ENCODE measurements at places on chromosomes 12 and 14. TPM values are rescaled to one million over a fixed set of nuclear protein-coding genes. Genes with fewer than 3 reads are reported as not detected.

Gene ITPK1
- total RNA-seq, result 49.6 TPM

Gene GPR135
- total RNA-seq, result 6.4 TPM

Gene PZP
- not detected for total RNA-seq

Gene TMEM119
- 34.6 TPM for total RNA-seq

Gene GUCY2C
- 0.74 TPM for total RNA-seq

Gene OASL
- total RNA-seq, result 0.98 TPM

Gene KLHL33
- 1.2 TPM for total RNA-seq

Gene GNG2
- 12.8 TPM for total RNA-seq

Gene PRH2
- total RNA-seq, result not detected

Gene KCNC2
- total RNA-seq, result 0.25 TPM

Gene GRIP1
- 4.2 TPM for total RNA-seq

Gene LRFN5
- 197 TPM for total RNA-seq

Gene CCDC88C
- 42.2 TPM for total RNA-seq

Gene CEP170B
- 17.9 TPM for total RNA-seq

Data from vagina (tissue), 2 donors.